ENCODE measurements at places on chromosomes 6 and 20.

DNA sequence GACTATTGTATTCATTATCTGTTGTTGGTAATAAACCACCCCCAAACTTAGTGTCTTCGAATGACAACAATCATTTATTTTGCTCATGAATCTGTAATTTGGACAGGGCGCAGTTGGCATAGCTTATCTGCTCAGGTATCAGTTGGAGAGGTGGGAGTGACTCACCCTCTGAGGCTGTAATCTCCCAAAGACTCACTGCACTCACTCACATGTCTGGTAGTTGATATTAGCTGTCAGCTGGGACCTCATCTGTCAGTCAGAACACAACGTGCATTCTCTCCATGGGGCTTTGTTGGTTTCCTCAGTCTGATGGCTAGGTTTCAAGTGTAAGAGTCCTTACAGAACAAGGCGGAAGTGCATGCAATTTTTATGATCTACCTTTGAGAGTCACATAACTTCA is 219.0 kb upstream of the PRND start:
- DNase-seq, result no peak

DNA sequence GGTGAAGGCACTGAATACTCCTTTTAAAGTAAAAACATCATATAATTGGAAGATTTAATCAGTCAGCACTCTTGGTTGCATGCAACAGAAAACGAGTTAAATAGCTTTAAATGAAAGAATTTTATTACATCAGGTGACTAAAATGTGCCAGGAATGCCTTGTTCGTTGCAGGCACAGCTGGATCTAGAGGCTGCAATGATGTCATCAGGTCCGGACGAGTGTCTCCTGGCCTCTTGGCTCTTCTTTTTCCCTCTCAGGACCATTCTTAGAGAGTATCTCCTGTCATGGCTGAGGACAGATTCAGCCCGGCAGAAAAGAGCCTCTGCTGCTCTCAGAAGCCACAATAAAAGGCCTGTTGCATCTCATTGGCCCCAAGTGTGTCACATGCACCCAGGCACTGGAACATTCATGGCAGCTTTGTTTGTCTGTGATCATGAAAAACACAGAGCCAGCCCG is 510.7 kb upstream of the SULF2 start:
- DNase-seq, result no peak

GRCh38 chr6:98808541-98809210 is 25.7 kb upstream of the POU3F2 start:
- no peak for DNase-seq

DNA sequence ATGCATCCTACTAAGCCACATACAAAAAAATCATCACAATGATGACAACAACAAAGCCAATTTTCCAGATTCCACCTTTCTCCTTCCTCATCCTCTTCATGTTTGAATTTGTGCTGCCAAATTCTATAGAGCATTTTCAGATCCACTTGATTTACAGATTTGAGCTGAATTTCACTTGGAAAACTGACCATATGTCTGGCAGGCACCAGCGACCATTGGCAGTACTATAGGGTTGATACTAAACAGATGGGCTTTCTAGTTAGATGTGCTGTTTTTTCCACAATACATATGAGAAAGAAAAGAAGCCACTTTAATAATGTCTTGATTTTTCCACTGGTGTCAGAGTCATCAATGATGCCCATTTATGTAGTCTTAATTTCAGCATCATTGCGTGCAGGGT is 127.0 kb downstream of the PHACTR3 start:
- DNase-seq, result no peak

- DNase-seq, result no peak
Observed at GRCh38 chr20:19811231-19811630, 53.2 kb downstream of the RIN2 start.

DNA sequence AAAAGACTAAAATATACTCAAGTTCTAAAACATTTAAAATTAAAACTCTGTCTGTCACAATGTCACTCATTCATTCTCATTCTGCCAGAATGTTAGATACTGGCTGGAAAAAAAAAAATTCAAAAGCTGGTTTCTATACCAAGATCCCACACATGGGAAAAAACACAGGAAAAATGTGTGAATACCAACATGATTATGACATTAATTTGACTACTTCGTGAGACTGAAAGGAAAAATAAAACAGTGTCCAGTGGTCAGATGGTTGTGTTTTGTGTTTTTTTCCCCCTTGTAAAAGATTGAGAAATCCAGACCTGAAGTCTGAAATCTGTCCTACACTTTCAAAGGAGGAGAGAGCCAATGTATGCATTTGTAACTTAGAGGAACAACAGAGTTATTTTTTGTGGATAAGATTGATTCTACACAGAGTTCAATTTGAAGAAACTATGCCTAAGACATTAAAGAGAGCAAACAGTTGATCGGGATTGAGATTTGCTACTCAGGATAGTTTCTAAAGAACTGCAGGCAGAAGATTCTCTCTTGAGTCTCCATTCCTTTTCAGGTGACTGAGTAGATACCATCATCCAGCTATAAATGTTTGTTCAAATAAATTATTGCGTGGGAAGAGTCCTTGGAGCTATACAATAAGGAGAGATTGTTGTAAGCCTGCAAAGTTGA is 39.2 kb upstream of the TXLNB start:
- no peak for DNase-seq

DNA sequence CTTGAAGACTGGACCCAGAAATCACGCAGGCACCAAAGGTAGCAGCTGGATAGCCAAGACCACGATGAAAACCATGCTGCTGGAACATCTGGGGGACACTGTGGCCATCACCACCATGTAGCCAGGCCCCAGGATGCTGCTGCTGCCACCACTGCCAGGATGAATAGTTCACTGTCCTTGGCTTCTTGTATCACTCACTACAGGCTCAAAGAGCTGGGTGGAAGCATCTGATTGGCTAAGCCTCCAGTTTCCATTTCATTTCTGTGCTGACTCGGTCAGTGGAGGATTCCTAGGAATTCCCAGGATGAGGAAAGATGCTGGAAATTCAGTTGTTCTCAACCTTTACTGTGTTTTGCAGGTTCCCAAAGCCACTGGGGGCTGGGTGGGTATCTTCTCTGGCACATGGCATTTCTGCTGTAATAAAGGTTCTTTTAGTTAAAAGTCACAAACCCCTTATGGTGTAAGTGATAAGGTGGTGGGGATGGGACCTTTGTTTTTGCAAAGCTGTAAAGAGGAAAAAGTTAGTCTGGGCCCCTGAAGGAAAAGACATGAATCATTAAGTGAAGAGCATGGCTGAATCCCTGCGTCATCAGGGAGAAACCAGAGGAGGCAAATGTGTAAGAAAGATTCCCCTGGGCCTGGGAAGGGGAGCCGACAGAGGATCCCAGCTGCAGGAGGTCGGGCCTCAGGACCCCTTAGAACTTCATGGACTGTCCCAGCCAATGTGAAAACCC is 75.6 kb upstream of the RNF24 start:
- DNase-seq, result no peak

DNA sequence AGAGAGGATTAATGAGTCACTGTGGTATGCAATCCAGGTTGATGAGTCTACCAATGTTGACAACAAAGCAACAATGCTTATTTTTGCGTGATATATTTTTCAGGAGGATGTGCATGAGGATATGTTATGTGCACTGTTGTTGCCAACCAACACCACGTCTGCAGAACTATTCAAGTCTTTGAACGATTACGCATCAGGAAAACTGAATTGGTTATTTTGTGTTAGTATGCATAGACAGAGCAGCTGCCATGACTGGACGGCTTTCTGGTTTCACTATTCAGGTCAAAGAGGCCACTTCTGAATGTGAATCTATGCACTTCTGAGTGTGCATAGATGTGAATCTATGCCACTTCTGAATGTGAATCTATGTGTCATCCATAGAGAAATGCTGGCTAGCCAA is 134.0 kb upstream of the GRIK2 start:
- no peak for DNase-seq

GRCh38 chr20:10532361-10532760 is 97.3 kb downstream of the SLX4IP start:
- DNase-seq, result no peak

DNA sequence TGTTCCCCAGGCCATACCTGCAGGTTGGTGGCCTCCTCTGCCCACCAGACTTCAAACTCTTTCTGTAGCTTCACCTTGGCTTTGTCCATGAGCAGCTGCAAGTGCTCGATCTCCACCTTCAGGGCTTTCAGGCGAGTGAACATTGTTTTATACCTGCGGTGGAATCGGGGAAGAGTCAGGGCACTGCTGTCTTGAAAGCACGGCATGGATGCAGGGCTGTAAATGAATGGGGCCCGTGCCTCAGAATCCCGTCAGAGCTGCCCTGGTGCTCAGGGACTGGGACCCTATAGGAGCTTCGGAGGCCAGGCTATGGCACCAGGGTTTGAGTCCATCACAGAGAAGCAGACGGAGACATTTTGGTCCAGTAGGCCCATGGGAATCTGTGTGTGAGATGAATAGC is 37.9 kb upstream of the KCNK16 start:
- no peak for DNase-seq

DNA sequence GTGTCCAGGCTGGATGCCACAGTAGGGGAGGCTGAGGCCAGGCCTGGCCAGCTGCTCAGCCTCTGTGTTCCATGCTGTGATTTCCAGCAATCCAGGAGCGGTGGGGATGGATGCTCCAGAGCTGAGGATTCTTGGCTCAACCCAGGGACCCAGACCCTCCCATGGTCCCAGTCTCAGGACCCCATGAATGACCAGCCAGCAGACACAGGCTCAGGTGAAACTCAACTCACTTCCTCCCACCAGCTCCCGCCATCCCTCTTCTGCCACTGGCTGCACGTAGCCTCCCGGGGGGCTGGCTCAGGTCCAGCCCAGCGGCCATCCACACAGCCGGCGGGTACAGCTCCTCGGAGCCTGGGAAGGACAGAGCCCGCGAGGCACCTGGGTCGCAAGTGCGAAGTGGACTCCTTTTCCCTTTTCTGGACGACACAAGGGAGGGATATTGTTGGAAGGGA is 54.5 kb upstream of the DACT2 start:
- DNase-seq, result no peak

Data from stimulated activated CD8-positive, alpha-beta memory T cell treated with anti-CD3 and anti-CD28 coated beads, Interleukin-4, amount 100 ng/mL, for 1 hour (primary cell).